ENCODE measurements at places on chromosomes 6 and 20.

GRCh38 chr20:46838011-46838410, 56.6 kb upstream of the EYA2 start:
- no peak for DNase-seq

DNA sequence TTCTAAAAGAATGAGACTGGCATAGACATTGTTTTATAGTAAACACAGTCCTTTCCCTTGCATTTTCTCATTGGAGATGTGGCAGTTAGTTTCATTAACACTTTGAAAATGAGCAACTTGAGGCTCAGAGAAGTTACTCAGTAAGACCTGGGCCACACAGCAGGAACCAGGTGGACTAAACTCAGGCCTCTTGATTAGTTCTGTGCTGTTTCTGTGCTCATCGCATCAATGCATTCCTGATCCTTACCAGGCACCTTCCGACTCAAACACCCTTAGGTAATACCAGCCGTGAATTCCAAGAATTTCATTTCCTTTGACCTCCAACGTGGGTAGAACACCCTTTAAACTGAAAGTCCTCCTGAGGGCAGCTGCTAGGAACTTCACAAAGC, 362.8 kb downstream of the ESR1 start:
- no peak for DNase-seq

- no peak for DNase-seq
Measured at GRCh38 chr6:106749609-106750008, 120.2 kb downstream of the QRSL1 start.

GRCh38 chr6:99789767-99790166, 183.1 kb downstream of the PRDM13 start:
- DNase-seq = no peak

DNA sequence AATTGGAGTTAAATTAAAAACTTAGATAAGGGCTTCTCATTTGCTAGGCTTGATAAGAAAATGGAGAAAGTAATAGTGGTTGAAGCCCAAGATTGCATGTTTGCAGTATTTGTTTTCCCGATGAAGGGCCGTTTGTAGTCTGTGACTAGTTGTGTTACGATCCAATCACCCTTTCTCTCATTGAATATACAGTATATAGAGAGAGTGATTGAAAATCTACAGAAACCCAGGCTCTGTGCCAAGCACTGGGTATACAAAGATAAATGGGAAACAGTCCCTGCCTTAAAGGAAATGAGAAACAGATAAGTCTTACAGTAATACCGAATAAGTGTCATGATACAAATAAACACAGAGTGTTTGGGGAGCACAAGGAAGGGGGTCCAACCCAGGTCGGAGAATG, 55.2 kb upstream of the CDKAL1 start:
- DNase-seq = no peak

DNA sequence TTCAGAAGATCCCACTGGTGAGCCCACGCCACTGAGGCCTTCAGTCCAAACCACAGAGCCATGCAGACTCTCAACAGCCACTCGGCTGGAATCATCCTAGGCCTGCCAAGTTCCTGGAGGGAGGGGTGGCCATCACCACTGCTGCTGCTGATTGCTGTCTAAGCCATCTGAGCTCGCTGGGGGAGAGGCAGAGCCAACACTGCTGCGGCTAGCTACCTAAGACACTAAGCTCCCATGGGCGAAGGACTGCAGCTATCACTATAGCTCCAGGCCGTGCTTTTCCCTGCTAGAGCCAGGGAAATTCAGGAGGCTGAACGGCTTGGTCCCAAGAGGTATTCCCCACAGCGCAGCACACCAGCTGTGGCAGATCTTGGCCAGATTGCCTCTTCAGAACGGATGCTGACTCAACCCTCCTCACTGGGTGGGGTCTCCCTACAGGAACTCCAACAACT, 73.6 kb downstream of the TBC1D32 start:
- DNase-seq = no peak

GRCh38 chr20:3782597-3782996, 1.3 kb upstream of the SPEF1 start:
- no peak for DNase-seq

- DNase-seq = no peak
Measured at GRCh38 chr6:36333171-36333895, 3.4 kb downstream of the BNIP5 start.

DNA sequence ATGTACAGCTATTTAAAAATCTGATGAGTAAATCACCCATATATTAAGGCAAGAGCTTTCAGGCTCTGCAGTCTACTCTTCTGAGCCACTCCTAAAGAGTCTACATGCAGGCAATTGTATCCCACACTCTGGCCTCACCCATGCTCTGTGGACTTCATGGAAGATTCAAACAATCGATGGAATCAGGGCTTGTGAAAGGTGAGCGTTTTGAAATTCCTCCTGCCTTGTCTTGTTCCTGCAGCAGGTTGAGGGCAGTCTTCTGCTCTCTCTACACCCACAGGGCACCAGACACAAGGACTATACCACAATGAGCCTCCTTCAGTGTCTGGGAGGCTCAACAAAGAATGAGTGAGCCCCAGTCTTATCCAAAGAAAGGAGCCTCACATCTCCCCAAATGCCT, 51.1 kb downstream of the TBC1D7 start:
- DNase-seq = no peak

DNA sequence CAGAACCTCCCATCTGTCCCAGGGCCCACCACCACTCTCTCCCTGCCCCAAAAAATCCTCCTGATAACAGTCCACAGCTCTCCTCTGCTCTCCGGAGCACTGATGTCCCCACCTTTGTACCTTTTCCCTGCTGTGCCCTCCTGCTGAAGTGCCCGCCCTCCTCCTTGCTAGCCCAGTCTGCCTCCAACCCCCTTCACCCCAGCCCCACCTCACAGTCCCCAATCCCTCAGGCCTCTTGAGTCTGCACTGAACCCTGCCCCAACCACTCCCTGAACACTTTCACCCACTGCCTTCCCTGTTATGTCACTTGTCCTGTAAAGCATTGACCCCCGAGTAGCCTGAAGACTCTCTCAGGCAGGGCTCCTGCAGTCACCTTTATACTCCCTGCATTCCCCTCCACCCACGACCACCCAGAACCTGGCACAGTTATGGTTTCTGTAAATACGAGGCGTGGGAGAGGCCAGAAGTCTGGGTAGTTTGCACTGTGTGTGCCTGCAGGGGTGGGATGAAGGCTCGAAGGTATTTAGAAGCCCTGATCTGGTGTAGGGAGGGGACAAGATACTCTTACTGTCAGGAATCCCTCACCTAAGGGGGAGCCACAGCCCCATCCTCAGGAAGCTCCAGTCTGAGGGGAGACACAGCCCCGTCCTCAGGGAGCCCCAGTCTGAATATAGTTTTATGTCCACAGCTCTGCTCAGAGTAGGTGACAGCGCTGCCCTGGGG, 5.4 kb downstream of the GLP1R start:
- DNase-seq = no peak

DNA sequence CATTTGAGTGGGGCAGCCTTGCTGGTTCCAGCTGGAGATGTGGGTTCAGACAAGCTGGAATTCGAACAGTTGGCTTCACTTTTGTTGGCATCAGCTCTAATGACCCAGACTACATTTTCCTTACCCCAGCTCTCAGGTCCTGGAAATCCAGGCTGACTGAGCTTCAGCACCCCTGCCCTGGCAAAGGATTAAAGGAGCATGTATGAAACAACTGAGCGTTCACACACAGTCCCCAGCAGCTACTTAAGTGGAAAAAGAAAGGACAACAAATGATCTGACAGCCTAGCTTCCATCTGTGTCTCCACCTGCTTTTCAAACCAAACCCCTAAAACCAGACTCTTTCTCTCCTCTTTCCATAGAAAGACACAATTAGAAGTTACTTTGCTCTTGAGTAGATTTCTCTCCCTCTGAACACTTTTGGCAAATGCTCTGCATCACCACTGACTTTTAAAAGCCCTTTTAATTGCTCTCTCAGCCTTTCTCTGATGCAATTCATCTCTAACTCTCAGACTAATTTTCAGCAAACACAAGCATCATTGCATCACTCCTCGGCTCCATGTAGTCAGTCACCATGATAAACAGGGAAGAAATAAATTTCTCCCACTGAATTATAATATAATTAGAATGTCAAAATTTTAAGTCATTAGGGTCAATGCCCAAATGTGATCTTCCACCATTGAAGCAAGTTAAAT, 28.1 kb downstream of the ROS1 start:
- DNase-seq = no peak

GRCh38 chr6:130615816-130616215, 211.4 kb upstream of the SMLR1 start:
- DNase-seq = peak; percentile 33

DNA sequence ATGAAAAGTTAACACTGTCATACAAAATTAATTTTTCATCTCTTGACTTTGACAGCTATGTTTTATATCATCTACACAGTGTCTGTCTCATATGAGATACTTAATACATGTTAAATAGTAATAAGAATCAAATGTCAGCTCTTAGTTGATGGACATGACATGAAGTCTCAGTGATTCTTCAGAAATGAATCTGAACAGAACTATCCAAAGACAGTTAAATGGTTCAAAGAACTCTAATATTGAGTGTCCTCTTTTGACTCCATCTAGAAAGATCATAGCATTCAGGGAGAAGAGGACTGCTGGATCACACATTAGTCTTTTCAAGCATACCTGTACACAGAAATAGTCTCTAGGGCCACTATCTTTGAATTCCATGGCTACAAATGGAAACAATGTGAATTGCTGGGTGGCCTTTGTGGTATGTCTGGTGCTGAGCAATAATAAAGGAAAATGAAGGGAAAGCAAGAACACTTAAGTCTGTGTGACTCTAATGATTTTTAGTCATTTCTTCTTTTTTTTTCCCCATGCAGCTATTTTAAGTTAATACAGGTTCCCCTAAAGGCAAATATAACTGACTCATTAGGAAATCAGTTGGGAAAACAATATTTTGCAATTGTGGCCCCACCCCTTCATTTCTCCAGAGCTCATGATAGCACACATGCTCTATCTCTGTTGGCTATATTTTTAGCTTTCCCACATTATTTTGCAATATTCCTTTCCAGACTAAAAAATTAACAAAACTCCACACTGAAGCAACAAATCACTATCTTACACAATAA, 367.5 kb downstream of the GRIK2 start:
- DNase-seq = no peak

- DNase-seq = no peak
Measured at GRCh38 chr20:56460459-56460858, 8.0 kb upstream of the RTF2 start.

GRCh38 chr20:54020868-54021267, 49.5 kb downstream of the BCAS1 start:
- DNase-seq = no peak

GRCh38 chr6:140669321-140669720, 1294.9 kb upstream of the CITED2 start:
- no peak for DNase-seq

GRCh38 chr6:137830511-137830911, 36.5 kb upstream of the TNFAIP3 start:
- DNase-seq = no peak

DNA sequence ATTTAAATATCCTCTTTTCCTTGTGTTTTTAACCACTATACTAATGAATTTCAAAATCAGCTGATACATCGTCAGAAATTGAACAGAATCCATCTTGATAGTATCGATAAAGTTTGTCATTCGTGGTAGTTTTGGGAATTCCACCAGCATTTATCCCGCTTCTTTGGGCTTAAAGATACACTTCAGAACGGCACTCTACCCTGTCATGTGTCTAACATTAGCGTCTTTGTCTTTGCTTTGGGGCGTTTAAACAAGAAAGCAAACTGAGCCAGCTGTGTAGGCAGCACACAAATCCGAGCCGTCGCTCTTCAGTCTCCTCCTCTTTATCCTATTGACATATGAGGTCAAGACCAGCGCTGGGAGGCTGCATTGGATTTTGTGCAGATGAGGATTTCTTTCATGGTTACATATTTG, 27.5 kb upstream of the NHSL1 start:
- no peak for DNase-seq

GRCh38 chr20:18288749-18289267, 481 bp downstream of the ZNF133 start:
- DNase-seq = no peak

GRCh38 chr6:5764401-5764955, 242.2 kb downstream of the NRN1 start:
- no peak for DNase-seq

- no peak for DNase-seq
Measured at GRCh38 chr6:109351231-109352130, 30.8 kb downstream of the CD164 start.

DNA sequence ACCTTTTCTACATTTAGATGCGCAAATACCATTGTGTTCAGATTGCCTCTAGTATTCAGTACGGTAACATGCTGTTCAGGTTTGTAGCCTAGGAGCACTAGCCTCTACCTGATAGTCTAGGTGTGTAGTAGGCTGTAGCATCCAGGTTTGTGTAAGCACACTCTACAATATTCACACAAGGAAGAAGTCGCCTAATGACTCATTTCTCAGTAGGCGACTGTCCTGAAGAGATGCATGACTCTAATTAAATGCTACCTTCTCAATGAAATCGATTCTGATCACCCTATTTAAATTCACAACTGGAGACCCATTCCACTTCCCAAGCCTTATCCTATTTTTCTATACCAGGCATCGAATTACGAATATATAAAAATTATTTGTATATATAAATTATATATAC, 1.3 kb downstream of the MCUR1 start:
- DNase-seq = peak; percentile 11

DNA sequence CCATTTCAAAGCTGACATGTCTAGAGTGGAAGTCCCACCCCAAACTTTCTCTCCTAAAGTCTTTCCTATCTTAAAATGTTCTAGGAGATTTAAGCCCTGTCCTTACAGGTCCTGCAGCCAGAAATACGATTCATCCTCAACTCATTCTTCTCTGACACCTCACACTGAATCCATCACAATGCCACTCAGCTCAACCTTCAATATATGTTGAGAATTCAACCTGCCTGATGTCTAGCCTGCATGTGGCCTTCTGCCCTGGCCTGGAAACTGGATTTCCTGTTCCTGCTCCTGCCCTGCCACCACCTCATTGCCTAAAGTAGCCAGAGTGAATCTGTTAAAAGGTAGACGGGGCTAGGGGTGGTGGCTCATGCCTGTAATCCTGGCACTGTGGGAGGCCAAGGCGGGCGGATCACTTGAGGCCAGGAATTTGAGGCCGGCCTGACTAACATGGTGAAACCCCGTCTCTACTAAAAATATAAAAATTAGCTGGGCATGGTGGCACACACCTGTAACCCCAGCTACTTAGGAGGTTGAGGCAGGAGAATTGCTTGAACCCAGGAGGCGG, 345.9 kb downstream of the CDH26 start:
- DNase-seq = no peak

DNA sequence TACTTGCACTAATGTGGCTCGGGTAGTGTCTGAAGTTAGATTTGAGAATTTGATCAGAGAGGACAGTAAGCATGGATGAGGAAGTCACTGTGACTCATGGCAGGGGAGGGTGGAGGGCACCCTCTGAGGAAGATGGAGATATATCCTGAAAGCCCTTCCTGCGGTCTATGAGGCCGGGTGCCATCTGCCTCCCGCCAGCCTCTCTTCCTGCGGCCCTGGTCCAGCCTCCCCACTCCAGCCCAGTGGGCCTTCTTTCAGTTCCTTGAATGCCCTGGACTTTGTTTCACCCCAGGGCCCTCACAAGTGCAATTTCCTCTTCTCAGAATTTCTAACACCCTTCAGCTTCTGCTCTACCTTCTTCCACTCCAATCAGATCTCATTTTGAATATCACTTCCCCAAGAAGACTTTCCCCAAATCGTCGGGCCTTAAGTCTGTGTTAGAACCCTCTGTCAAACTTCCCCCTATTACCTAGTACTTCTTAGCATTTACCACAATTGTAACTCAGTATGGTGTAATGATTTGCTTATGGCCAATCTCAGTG, 20.2 kb upstream of the TNFAIP3 start:
- DNase-seq = no peak

GRCh38 chr6:76881414-76881813, 581.9 kb downstream of the HTR1B start:
- no peak for DNase-seq

- DNase-seq = no peak
Measured at GRCh38 chr20:61357119-61357518, 105.1 kb downstream of the CDH4 start.

Measured in NAMALWA (cell line).